ENCODE measurements at places on chromosomes 2 and 18. TPM values are rescaled to one million over a fixed set of nuclear protein-coding genes. Genes with fewer than 3 reads are reported as not detected.

DNA sequence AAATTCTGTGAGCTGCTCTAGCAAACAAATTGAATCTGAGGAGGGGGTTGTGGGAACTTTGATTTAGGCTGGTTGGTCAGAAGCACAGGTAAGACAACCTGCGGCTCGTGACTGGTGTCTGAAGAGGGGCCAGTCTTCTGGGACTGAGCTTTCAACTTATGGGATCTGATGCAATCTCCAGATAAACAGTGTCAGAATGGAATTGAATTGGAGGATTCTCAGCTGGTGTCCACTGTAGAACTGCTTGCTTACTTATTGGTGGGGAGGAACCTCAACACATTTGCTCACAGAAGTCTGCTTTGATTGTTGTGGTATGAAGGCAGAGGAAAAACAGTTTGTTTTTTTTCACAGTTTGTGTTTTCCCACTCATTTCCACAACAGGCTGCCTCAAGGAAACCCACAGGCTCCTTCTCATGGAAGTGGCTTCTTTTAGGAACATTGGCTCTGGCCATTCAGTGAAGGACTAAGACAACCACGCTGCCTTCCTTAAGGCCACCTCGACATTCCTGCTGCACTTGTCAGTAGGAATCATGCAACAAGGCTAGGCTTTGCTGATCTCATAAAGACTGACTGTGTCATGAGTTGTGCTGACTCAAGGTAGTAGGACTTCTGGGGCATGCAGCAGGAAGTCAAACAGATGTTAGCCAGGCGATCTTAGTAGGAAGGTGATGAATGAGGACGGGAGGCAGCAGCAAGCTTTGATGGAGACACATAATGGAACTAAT, 104.7 kb downstream of the TSN start:
- no peak overlapping the region for H3K4me3 ChIP-seq
- H3K27ac ChIP-seq = no peak overlapping the region
- no peak for DNase-seq
- H3K4me1 ChIP-seq = no peaks in the 10 kb centered on the region

GRCh38 chr2:98347298-98348065, 1.2 kb downstream of the CNGA3 start:
- no peak overlapping the region for H3K27ac ChIP-seq
- peaks cover 53% of the 10 kb centered on the region for H3K27me3 ChIP-seq
- no peak for DNase-seq
- no peak overlapping the region for H3K4me3 ChIP-seq
- H3K36me3 ChIP-seq = no peaks in the 10 kb centered on the region

DNA sequence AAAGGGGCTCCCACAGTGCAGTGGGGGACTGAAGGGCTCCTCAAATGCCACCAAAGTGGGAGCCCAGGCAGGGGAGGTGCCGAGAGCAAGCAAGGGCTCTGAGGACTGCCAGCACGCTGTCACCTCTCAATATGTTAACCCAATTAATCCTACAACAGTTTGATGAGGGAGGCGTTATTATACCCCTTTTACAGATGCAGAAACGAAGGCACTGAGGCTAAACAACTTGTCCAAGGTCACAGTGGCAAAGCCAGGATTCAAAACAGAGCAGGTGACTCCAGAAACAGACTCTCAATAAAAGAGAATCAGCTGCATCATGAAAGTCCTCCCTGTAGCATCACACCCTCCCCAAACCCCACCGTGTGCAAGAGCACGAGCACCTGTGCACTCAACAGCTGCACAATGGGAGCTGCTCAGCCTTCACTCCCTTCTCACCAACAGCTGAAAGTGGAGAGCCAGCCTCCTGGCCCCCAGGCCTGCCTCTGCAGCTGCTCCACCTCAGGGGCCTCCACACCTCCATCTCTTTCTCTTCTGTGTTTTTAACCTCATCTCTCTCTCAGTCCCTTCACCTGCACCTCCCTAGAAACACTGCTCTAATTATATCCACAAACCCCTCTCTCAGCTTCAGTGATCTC, 8.1 kb downstream of the NPC1 start:
- H3K36me3 ChIP-seq = no peaks in the 10 kb centered on the region
- H3K4me1 ChIP-seq = peaks cover 74% of the 10 kb centered on the region
- no peak overlapping the region for H3K4me3 ChIP-seq
- no peaks in the 10 kb centered on the region for H3K27me3 ChIP-seq
- no peak for DNase-seq

DNA sequence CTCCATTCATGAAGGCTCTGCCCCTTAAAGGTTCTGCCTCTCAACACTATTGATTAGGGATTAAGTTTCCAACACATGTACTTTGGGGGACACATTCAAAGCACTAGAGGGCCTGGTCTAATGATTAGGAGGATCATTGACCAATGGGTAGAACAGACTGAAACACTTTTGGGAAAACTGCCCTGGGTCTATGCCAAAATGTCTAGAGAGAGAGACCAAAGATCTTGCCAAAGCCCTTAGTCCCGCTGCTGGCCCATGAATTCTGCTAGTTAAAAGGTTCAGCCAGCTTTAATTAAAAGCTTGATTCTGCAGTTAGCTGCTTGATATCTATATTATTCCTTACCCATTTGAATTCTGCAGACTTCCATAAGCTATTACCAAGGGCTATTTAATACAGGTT, 613.2 kb downstream of the SLC4A3 start:
- DNase-seq = no peak
- no peak overlapping the region for H3K27ac ChIP-seq
- no peak overlapping the region for H3K4me3 ChIP-seq
- H3K27me3 ChIP-seq = no peaks in the 10 kb centered on the region

GRCh38 chr2:159199236-159199635, 87.3 kb downstream of the WDSUB1 start:
- no peaks in the 10 kb centered on the region for H3K4me1 ChIP-seq
- peaks cover 39% of the 10 kb centered on the region for H3K36me3 ChIP-seq
- no peak for DNase-seq
- no peak overlapping the region for H3K4me3 ChIP-seq

DNA sequence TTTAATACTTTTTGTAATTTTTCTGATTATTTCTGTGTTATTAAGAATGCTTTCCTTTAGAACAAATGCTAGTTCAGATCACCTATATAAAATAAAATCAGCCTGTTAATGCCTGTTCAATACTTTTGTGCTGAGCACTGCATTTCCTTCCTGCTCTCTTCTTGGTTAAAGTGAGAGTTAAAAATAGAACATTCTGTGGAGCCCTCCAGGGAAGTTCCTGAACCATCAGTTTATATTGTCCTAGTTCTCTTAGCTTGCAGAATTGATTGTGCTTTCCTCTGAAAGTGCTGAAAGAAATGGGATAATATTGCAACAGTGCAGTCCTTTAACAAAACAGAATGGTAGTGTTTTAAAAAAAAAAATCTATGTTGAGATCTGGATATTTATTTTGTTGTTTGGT, 74.6 kb upstream of the UBXN4 start:
- H3K4me3 ChIP-seq = no peak overlapping the region
- DNase-seq = no peak
- H3K4me1 ChIP-seq = no peaks in the 10 kb centered on the region
- H3K36me3 ChIP-seq = no peaks in the 10 kb centered on the region

- no peak overlapping the region for H3K27ac ChIP-seq
- no peaks in the 10 kb centered on the region for H3K36me3 ChIP-seq
- DNase-seq = no peak
- H3K27me3 ChIP-seq = peaks cover 5% of the 10 kb centered on the region
- H3K4me1 ChIP-seq = no peaks in the 10 kb centered on the region
- no peak overlapping the region for H3K4me3 ChIP-seq
Observed at GRCh38 chr2:56130463-56131070, 53.2 kb upstream of the CCDC85A start.

DNA sequence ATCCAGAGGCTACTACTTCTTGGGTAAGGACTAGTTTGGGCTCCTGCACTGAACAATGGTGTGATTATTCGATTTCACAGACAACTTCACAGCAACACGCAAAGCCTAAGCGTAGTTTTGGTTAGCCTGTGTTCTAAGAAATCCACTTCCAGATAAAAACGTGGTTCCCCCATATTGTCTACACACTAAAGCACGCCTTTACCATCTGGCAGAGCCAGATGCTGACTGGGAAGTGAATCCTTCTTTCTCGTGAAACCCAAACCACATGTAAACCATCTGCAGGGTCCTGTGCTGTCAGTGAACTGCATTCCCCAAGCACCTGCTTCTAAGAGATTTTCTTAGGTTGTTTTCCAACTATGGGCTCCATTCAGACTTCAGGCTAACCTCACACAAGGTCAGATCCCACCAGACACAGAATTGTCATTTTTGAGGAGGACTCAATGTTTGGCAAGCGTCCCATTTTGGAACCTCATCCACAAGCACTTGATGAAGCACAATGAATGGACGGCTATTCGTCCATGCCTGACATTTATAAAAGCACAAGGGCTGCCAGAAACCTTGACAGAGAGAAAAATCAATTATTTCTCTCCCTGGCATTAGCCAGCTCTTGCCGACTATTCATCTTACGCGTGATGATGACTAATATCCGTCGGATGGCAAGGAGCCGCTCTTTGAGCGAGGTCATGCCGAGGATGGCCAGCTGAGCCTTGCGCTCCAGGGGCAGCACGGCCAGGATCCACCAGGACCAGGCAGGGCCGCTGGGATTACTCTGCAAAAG, 38.4 kb downstream of the LONRF2 start:
- H3K27ac ChIP-seq = peak overlapping the region; percentile 80
- peak; percentile 93 for DNase-seq
- H3K27me3 ChIP-seq = no peaks in the 10 kb centered on the region
- peaks cover 33% of the 10 kb centered on the region for H3K4me1 ChIP-seq
- no peaks in the 10 kb centered on the region for H3K36me3 ChIP-seq

- no peak overlapping the region for H3K27ac ChIP-seq
- peaks cover 38% of the 10 kb centered on the region for H3K4me1 ChIP-seq
- no peak for DNase-seq
- H3K4me3 ChIP-seq = no peak overlapping the region
- no peaks in the 10 kb centered on the region for H3K36me3 ChIP-seq
Observed at GRCh38 chr2:164794432-164795231, 47.0 kb downstream of the COBLL1 start.

- DNase-seq = no peak
- H3K27me3 ChIP-seq = no peaks in the 10 kb centered on the region
- no peaks in the 10 kb centered on the region for H3K36me3 ChIP-seq
- H3K27ac ChIP-seq = peak overlapping the region; percentile 36
- peaks cover 75% of the 10 kb centered on the region for H3K4me1 ChIP-seq
- H3K4me3 ChIP-seq = no peak overlapping the region
Observed at GRCh38 chr2:20600756-20601325, 50.1 kb downstream of the HS1BP3 start.

GRCh38 chr2:145007093-145007959, 487.4 kb upstream of the ZEB2 start:
- H3K4me3 ChIP-seq = no peak overlapping the region
- H3K27me3 ChIP-seq = no peaks in the 10 kb centered on the region
- no peak for DNase-seq
- no peaks in the 10 kb centered on the region for H3K36me3 ChIP-seq
- H3K27ac ChIP-seq = no peak overlapping the region

- H3K36me3 ChIP-seq = no peaks in the 10 kb centered on the region
- no peak for DNase-seq
- no peak overlapping the region for H3K27ac ChIP-seq
- no peak overlapping the region for H3K4me3 ChIP-seq
Observed at GRCh38 chr2:131724019-131724418, 196.3 kb downstream of the CCDC74A start.

- no peaks in the 10 kb centered on the region for H3K27me3 ChIP-seq
- DNase-seq = peak; percentile 59
- H3K27ac ChIP-seq = peak overlapping the region; percentile 74
- H3K36me3 ChIP-seq = no peaks in the 10 kb centered on the region
- H3K4me3 ChIP-seq = no peak overlapping the region
- peaks cover 66% of the 10 kb centered on the region for H3K4me1 ChIP-seq
Observed at GRCh38 chr18:2971741-2972552, 41.0 kb downstream of the LPIN2 start.

- no peaks in the 10 kb centered on the region for H3K27me3 ChIP-seq
- H3K36me3 ChIP-seq = no peaks in the 10 kb centered on the region
- H3K4me1 ChIP-seq = no peaks in the 10 kb centered on the region
- H3K4me3 ChIP-seq = no peak overlapping the region
- no peak for DNase-seq
Observed at GRCh38 chr2:81648370-81648769, 1343.8 kb upstream of the LRRTM1 start.

DNA sequence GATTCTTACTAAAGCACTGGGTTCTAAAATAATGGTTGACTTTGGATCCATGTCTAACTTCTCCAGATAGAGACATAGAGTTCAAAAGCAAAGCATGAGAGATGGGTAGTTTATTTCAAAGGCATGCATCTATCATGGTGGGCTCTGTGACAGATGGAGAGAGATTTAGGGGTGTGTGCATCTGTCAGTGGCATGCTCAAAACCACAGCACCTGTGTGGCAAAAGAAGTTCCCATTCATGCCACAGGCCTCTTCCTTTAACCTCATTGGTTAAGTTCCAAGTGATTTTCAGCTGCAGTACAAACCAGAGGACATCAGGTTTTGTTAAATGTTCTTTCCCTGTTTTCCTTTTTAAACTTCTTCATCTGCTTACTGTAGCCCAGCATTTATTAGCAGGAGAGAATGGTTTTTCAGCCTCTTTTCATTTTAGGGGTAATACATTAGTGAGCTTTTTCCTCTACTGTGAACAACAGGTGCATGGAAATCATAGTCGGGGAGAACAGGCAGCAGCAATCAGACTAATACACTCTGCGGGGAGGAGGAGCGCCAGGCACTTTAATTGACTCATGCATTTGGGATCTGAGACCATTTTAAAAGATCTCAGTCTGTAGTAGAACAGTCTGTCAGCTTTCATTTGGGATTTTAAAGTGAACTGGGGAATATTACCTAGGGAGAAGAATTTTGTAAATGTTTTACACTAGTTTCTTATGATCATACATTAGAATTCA, 52.4 kb upstream of the UPP2 start:
- H3K4me3 ChIP-seq = no peak overlapping the region
- no peaks in the 10 kb centered on the region for H3K27me3 ChIP-seq
- no peaks in the 10 kb centered on the region for H3K36me3 ChIP-seq
- no peak overlapping the region for H3K27ac ChIP-seq
- H3K4me1 ChIP-seq = no peaks in the 10 kb centered on the region
- DNase-seq = no peak

- H3K4me3 ChIP-seq = no peak overlapping the region
- H3K4me1 ChIP-seq = peaks cover 7% of the 10 kb centered on the region
- H3K27me3 ChIP-seq = no peaks in the 10 kb centered on the region
- H3K27ac ChIP-seq = no peak overlapping the region
- DNase-seq = no peak
Observed at GRCh38 chr18:3610188-3610708, 160.3 kb downstream of the TGIF1 start.

GRCh38 chr2:12929758-12930157, 213.0 kb downstream of the TRIB2 start:
- no peak overlapping the region for H3K4me3 ChIP-seq
- no peaks in the 10 kb centered on the region for H3K27me3 ChIP-seq
- DNase-seq = no peak
- H3K27ac ChIP-seq = no peak overlapping the region
- no peaks in the 10 kb centered on the region for H3K36me3 ChIP-seq

GRCh38 chr2:223055140-223055539, 3.1 kb downstream of the KCNE4 start:
- DNase-seq = no peak
- H3K4me3 ChIP-seq = no peak overlapping the region
- no peaks in the 10 kb centered on the region for H3K4me1 ChIP-seq
- peak overlapping the region; percentile 33 for H3K27ac ChIP-seq
- no peaks in the 10 kb centered on the region for H3K27me3 ChIP-seq

Gene CCDC121
- 2.2 TPM for total RNA-seq

Gene MFSD2B
- total RNA-seq = 0.44 TPM

Gene UGT1A7
- 2.8 TPM for total RNA-seq

Gene MORN2
- 35.9 TPM for total RNA-seq

Gene FAM110C
- total RNA-seq = 6.8 TPM

Gene VAMP5
- 122 TPM for total RNA-seq

Gene MDH1B
- total RNA-seq = 1.7 TPM

Gene MCM6
- 10.7 TPM for total RNA-seq

Gene REG3G
- 7.1 TPM for total RNA-seq

Gene TAF1B
- 21.6 TPM for total RNA-seq

Gene EPAS1
- total RNA-seq = 248 TPM
